NCI-H2081 treated with DMSO at 0.1 percent for 48 hours (cell line): ENCODE measurements at places on chromosomes 5 and 9.

- no peak for DNase-seq
These were observed 12.9 kb downstream of the NIPSNAP3B start for GRCh38 chr9:104776797-104777196.

DNA sequence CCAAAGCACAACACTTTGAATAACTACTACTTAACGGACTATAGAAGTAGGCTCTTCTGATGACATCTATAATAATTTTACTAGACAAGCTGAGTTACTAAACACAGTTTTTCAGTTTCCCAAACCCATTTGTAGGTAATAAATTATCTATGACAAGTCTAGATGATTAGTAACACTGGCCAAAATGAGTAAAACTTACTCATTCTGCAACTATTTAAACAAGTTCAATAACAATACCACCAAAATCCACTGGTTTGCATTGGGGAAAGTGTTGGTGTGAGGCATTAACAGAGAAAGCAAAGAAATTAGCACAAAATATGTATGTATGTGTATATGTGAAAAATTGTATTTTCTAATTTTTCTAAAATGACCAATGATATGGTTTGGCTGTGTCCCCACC is 119.3 kb downstream of the NR2F1-AS1 start:
- no peak for DNase-seq

GRCh38 chr5:167765352-167765751 is 526.1 kb upstream of the WWC1 start:
- no peak for DNase-seq

DNA sequence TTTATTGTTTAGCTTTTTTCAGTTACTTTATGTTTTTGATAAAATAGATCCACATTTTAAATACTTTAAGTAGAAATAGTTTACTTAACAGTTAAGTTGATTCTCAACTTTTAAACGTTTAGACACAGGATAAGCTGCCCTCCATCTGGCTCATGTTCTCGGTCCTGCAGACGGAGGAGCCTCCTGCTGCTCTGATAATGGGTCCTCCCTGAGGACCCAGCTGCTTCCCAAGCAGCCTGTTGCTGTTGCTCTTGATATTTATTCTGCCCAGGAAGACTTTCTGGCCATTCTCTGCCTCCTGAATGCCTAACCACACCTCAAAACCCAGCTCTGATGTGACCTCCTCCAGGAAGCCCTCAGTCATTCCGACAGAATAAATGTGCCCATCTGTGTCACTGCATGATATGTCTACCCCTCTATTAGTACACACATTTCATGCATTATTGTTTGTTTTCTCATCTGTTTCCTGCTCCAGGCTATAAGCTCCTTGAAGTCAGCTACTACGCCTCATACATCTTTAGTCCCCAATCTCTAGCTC is 267.2 kb upstream of the MSX2 start:
- DNase-seq = no peak

DNA sequence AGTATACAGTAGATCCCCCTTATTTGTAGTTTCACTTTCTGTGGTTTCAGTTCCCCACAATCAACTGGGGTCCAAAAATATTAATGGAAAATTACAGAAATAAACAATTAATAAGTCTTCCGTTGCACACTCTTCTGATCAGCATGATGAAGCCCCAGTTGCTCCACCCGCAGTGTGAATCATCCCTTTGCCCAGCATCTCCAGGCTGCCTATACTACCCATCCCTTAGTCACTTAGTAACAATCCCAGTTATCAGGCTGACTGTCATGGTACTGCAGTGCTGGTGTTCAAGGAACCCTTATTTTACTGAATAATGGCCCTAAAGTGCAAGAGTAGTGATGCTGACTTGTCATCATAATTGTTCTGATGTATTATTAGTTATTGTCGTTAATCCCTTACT is 28.9 kb downstream of the SHC3 start:
- no peak for DNase-seq
